ENCODE measurements at places on chromosomes 12 and 14.
A peak's percentile ranks its signal among the peaks of the same experiment; 100 is the strongest.

GRCh38 chr14:52553002-52553670, 500 bp downstream of the GPR137C start:
- peak; percentile 55 for DNase-seq

DNA sequence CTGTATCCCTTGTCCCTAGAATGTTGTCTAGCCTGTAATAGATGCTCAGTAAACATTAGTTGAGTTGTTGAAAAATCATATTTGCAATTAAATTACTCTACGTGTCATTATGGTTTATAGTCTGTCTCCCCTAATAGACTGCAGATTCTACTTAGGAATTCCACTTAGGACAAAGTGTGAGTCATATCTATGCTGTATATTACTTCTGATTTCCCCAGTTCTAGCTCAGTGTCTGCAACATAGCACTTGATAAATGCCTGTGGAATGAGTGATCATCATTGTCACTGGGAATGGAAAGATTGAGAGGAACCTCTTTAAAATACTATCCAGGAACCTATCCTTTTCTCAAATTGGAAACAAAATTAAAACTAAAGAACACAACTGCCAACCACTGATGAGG, 99.3 kb downstream of the TBX5 start:
- no peak for DNase-seq

- no peak for DNase-seq
These were observed 55.3 kb upstream of the KCNH5 start for GRCh38 chr14:63100552-63100951.

DNA sequence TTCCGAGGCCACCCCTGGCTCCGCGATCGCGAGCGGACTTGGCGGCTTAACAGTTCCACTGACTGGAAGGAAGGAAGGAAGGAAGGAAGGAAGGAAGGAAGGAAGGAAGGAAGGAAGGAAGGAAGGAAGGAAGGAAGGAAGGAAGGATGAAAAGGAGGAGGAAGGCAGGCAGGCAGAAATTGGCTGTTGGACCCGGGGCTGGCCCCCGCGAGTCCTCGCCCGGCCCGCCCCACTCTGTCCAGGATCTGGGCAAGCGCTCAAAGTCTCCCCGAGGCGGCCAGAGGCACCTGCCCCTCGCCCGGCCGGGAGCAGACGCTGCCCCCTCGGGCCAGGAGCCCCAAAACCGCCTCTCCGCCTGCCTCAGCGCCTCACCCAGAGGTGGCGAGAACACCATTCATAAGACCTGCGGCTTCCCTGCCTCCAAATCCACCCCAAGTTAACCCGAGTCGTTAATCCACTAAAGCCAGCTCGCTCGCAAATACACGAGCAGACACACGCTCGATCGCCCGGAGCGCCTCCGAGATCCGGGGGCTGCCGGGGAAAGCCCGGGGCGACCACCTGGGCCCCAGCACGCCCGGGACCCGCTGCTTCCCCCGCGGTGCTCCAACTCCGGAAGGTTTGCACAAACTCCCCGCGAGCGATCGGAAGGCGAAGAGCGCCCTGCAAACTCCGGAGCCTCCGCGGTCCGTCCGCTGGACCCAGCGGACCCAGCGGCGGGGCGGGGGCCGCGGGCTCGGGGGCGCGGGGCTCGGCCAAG, 844 bp downstream of the DPF3 start:
- DNase-seq = no peak

DNA sequence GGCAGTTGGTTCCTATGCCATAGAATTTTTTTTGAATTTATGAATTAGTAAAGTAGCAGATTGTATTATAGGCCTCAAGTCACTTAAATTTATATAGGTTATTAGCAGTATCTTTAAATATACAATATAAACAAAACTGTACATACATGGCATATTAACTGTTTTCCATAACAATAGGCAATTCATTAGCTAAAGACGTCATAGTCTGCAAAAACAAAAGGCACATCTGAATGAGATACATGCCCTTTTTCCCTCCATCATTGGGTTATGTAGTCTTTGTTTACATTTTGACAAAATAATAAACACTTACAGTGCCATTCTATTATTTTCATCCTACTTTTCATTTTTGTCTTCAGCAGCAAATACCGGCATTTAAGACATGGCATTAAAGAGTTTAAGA, 1.1 kb upstream of the VCPKMT start:
- no peak for DNase-seq

DNA sequence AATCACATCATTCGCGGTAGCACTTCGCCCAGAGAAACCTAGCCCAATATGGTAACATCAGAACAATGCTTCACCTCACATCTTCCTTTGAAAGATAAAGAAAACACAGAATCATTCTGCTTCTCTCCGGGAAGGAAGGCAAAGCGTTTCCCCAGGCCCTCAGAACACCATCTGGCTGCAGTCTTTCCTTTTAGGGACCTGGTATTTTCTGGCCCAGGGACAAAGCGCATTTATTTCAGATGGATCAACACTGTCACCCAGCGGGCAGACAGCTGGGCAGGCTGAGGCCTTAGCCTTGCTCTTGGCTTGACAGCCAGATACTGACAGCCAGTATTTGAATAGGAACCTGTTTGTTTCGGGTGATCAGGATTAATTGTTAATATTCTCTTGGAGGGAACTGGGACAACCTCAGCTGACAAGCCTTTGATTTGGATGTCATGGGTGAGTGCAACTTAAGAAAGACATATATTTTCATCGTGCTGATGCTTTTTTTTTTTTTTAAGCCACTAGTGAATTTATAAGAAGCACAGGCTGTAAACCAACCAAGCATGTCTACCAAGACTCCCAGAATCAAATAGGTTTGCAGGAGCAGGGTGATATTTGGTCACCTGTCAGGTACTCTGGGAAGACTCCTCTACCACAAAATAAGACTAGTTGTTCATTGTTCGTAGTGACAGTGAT, 118.9 kb downstream of the VEZT start:
- peak; percentile 68 for DNase-seq

- no peak for DNase-seq
These were observed 292.4 kb upstream of the PWP1 start for GRCh38 chr12:107393043-107393717.

GRCh38 chr12:64268409-64268808, 46.3 kb upstream of the KICS2 start:
- DNase-seq = no peak

DNA sequence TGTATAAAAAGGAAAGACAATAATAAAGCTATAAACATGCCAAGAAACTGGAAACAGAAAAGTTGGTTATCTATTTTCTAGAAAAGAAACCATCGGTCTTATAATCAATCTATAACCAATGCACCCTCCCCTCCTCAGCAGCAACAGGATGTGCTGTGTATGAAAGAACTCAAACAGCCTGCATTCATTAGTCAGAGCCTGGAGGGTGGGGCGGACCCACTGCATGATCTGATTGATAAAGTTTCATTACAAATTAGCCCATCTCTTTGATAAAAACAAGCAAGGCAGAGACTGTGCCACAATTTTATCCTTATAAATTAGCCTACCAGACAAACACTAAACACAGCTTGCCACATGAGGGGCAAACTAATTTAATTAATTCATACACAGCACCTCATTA, 448.1 kb downstream of the BCAT1 start:
- DNase-seq = no peak

- DNase-seq = no peak
These were observed 480.2 kb upstream of the FBXO33 start for GRCh38 chr14:39912192-39913100.

DNA sequence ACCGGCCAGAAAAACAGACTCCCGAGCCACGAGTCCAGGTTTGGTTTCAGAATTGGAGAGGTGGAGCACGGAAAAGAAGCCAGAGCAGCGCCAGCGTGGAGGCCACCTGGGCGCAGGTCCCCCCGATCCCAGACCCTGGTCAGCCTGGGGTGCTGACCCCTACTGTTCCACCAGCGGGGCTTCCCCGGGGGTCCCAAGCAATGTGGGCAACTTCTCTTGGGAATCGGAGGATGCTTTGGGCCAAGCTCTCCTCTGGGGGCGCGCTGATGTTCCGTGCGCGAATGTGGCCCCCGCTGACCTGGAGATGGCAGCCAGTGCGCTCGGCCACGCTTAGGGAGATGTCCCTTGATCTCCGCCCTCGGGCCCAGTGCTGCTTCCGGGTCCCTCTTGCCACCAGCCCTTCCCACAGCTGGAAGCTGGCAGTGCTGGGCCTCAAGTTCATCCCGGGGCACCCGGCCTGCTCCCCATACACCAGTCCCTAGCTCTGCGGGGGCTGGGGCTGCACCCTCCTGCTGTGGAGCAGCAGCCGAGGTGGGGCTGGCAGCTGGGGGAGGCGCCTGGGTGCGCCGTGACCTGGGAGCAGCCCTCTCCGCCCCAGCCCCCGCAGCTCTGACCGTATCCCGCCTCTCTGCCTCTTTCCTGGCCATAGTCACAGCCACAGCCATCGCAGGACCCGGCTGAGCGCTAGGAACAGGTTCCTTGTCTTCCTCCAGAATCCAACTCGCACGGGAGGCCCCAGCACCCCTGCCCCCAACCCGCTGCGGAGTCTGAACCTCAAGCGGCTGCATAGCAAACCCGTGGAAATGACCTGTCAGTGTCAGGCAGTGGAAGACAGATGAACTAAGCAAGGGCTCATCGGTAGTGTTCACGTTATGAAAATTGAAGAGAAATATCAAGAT, 91.2 kb downstream of the RCOR1 start:
- peak; percentile 72 for DNase-seq
